ENCODE measurements at places on chromosomes 7 and 10.

DNA sequence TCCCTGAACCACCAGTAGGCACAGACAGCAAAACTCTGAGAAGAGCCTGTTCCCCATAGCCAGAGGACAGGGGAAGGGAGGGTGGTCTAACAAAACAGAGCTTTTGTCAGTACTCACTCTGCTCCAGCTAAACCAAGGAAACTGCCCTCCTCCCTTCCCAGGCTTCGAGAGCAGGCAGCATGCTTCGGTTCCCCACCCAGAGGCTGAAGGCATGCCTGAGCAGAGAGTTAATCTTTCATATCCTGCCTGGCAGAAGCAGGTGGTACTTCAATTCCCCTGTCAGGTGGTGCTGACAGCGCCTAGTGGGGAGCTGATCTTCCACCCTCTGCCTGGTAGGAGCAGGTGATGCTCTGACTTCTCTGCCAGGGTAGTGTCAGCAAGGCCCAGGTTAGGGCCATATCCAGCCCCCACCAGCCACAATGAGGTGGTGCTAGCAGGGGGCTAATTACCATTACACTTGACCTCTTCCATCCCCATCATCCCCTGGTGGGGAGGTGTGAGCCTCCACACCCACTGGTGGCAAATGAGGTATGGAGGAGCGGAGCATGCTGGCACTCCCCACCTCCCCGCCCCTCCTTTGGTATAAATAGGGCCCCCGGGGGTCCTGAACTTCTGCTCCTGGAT lies 35.1 kb downstream of the SDK1 start:
- no peak for DNase-seq

- DNase-seq = no peak
These were observed 35.0 kb upstream of the USP6NL start for GRCh38 chr10:11646450-11646849.

GRCh38 chr10:17286562-17287550 lies 58.8 kb downstream of the VIM start:
- DNase-seq = no peak

DNA sequence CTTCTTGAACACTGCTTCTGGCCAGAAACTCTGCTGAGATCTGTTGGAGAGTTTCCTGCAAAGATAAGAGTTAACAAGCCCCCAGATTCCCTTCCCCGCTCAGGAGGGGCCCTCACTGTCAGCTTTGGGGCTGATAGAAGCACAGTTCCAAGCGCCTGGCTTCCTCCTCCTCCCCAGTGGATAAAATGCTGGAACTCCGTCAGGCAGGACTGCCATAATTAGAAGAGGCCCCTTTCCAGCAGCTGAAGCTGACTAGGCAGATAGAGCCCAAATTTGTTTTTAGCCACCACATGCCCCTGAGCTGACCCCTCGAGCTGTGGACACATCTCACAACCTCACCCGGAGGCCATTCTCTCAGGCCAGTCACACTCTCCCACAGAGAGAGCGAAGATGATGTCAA lies 89.4 kb downstream of the TBXAS1 start:
- no peak for DNase-seq

DNA sequence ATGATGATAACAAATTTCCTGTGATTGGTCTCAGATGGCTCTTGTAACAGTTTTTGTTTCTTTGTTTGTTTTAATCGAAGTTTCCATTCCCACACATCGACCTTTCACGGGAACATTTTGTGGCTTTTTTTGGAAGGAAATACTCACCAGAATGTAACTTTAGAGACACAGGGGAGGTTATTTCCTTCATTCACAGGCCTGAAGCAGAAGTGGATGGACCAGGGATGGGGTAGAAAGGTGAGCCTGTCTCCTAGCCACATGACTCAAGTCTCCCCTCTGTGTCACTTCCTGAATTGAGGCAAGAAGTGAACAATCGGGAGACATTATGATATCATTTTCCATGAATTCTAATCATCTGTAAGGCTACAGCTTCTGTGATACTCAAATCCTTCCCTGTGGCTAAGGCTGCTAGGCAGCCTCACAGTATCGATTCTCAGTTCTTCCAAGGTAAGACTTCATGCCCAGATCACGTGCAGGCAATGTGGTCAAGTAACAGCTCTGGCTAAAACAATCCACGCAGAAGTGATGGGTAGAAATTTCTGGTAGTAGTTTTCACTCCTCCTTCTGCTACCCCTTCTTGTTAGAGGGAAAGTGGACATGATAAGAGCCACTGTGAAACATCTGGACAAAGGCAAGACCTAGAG lies 203.9 kb upstream of the NEBL start:
- no peak for DNase-seq

DNA sequence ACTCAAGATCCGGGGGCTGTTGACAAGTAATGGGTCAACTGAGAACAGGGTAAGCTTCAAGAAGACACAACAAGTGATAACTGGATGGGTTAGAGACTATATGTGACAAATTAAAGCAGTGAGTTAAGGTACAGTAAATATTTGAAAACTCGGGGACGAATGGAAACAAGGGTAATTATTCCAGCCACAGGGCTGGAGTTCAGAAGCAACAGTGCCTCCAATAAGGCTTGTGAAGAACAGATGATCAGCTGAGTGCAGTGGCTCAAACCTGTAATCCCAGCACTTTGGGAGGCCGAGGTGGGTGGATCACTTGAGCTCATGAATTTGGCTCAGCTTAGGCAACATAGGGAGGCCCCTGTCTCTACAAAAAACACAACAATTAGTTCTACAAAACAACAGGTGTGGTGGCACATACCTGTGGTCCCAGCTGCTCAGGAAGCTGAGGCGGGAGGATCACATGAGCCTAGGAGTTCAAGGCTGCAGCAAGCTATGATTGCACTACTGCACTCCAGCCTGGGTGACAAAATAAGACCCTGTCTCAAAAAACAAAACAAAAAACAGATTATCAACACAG lies 20.5 kb upstream of the DLD start:
- DNase-seq = no peak

DNA sequence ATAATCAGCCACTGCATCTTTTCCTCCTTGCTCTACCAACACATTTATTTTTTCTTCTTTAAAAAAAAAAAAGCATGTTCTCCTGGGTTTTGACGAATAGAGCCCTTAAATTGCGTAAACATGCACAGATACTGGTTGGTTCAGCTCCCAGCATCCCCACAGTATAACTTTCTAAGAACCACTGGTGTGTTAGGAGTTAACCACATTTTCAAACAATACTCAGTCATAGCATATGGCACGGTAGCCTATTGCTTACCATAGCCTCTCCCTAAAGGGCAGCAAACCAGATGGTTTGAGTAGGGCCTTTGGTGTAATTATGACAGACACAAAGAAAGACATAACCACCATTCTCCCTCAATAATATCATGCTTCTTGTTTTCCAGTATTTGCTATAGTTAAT lies 145.0 kb downstream of the LRRC4 start:
- DNase-seq = no peak
